ENCODE measurements at places on chromosomes 2 and 18.
A peak's percentile ranks its signal among the peaks of the same experiment; 100 is the strongest.

DNA sequence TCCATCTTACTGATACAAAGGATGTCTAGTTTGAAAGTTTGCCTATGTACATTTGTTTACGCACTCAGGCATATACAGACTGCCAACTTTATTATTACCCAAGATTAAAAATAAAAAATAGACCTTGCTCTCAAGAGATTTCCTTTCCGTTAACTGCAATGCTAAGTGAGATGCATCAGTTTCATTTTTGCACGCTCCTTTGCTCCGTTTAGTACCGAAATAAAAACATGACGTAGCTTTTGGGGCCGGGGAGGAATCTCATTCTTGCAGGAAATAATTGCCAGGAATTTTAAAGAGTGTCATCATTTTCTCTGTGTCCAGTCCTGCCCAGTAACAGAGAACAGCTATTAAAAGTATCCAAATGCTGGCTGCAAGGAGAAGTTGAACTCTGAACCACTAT lies 169.5 kb downstream of the SLC8A1 start:
- no peak for DNase-seq

DNA sequence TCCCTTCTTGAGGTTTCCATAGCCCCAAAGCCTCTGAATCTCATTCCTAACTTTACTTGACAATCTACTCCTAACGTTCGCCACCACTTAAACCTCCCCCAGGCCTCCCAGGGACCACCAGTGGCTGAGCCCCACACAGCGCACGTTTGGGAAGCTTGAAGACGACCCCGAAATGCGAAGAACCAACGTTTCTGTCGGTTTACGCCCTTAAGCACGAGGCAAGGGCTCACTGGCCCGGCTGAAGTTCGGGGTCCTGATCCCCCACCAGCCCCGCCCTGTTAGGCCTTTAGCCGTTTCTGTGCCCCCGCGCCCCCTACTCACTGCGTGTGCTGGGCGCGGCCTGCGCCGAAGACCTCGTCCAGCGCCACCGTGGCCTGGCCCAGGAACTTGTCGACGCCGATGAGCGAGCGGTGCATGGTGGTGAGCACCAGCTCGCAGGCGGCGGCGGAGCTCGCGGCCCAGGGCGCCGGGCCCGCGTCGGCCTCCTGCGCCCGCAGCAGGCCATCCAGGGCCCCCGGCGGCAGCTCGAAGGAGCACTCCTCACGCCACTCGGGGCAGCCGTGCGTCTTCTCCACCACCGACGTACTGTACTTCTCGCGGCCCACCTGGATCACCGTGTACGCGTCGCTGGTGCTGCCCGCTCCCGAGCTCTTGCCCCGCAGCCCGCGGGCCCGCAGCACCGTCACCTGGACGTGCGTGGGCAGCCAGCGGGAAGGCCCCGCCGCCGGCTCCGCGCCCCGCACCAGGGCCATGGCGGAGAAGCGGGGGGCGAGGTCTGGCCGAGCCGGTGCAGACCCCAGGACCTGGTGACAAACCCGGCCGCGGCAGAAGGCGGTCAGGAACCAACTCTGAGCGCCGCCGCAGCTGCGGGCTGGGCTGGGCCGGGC lies 479 bp downstream of the RAB11FIP5 start:
- peak; percentile 45 for DNase-seq

- DNase-seq = no peak
Observed at GRCh38 chr2:54546518-54546917, 90.4 kb downstream of the SPTBN1 start.

GRCh38 chr18:417495-417894 lies 83.0 kb downstream of the COLEC12 start:
- DNase-seq = no peak

- DNase-seq = no peak
Observed at GRCh38 chr2:139424101-139424500, 643.9 kb upstream of the NXPH2 start.

DNA sequence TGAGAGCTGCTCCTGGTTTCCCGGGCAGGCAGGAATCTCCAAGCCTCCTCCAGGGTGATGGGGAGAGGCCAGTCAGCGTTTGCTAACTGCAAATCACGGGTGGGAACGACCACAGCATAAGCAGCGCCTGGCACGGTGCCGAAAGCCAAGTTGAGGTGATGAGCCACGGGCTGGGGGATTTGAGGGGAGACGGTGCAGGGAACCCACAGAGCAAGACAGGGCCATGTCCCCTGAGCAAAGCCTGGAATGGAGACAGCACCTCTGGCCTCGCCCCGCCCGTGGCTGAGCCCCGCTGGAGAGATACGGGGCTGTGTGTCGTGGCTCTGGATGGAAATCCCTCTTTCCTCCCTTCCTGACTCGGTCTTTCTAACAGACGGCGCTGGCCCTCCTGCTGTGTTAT lies 31.5 kb upstream of the TMEM18 start:
- DNase-seq = no peak

GRCh38 chr18:77481541-77481940 lies 231.9 kb downstream of the GALR1 start:
- DNase-seq = no peak

DNA sequence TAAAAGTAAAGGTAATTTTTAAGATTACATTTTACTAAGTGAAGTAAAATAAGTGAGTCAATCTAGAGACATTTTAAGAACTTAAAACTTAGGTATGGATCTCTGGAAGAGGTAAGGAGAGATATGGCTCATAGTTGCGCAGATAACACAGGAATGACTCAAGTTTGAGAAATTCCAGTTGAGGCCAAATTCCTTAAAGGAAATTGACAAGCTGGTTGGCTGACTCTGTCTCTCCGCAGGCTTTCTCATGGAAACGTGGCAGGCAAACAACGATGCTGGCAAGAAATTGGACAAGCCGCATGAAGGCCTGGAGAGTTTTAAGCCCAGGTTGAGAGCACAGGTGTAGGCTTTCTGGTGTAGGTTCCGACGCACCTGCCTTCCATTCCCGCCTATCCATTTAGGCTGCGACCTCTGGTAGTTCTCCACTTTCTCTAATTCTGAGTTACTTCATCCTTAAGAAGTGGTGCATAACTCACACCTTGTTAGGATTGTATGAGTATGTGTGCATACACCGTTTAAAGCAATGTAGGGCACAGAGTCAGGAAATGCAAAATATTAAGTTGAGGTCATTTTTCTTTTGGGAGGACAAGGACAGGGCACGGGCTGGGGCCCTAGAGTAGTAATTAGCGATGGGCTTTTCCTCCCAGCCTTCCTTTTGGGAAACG lies 589 bp upstream of the DAW1 start:
- peak; percentile 58 for DNase-seq

GRCh38 chr2:241286348-241287090 lies 29.0 kb downstream of the HDLBP start:
- DNase-seq = no peak

DNA sequence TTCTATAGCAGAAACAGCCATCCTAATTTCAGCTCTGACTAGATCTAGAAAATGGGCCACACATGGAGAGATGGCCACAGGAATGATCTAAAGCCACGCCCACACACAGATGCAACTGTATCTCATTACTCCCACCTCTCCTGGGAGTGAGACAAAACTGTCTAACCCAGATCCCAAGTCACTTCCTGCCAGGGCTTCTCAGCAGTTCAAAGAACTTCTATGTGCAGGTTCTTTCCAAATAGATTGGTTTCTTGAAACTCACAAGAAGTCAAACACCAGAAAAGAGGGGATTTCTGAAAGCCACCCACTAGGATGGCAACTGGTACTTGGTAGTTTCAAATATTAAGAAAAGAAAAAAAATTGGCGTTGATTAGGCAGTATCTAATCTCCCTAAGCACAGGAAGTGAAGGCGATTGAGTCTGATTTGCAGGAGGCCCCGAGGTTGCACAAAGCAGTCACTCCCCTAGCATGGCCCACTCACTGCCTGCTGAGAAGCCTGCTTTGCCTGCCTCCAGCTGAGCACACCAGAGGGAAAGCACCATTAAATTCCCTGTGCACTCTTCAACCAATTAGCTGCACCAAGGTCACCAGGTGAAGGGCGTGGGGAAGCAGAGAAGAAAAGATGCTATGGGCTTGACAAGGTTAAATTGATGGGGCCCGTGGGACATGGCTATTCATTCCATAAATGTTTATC lies 51.1 kb downstream of the PAPOLG start:
- DNase-seq = peak; percentile 23

- no peak for DNase-seq
Observed at GRCh38 chr18:61602836-61603235, 269.6 kb downstream of the CDH20 start.

DNA sequence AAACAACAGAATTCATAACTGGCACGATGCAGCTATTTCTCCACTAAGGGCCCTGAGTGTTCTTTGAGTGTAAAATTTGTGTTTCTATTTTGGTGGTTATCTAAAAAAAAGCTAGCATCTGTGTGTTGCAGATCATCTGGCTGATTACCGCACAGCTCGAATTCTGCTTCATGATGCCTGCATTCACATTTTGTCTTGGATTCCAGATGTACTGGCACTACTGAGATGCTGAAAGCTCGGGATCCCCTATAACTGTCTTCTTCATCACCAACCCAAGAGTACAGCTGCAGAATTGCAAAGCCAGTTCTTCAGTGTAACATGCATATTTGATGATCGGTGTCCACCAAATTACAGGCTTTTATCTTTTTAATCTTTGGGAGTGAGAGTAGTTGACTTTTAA lies 51.6 kb upstream of the ZNF532 start:
- no peak for DNase-seq

DNA sequence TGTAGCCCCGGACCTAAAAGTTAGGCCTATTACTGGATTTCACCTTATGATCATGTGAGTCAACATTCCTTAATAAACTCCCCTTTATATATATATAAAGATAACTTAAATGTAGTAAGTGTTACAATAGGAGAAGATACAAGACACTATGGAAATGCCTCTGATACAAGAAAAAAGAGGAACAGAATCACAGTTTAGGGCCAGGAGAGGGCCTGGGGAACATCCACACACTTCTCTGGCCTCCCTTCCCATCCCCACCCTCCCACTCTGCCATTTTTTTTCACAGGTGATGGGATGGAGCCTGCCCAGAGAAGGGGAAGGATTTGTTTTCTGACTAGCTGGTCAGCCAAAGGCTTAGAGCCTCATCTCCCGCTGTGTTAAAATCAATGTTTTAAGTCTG lies 6.4 kb downstream of the CDC42EP3 start:
- no peak for DNase-seq

DNA sequence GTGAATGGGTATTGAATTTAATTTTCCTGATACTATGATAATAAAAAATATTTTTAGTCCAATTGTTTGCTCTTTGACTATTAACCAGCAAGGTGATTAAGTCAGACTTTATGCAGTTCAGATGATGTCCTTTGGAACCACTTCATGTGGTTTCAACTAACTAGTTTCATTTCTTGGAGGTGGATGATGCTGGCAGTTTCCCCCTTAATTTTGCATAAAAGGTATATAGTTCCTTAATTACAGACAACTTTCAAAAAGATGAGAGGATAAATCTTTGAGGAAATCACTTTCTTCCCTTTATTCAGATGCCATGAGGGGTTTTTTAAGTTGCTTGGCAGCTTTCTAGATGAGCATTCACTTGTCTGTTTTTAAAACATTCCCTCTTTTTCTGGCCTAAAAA lies 223.1 kb downstream of the PHLPP1 start:
- DNase-seq = no peak

GRCh38 chr2:106192752-106193689 lies 1.1 kb downstream of the UXS1 start:
- peak; percentile 49 for DNase-seq

DNA sequence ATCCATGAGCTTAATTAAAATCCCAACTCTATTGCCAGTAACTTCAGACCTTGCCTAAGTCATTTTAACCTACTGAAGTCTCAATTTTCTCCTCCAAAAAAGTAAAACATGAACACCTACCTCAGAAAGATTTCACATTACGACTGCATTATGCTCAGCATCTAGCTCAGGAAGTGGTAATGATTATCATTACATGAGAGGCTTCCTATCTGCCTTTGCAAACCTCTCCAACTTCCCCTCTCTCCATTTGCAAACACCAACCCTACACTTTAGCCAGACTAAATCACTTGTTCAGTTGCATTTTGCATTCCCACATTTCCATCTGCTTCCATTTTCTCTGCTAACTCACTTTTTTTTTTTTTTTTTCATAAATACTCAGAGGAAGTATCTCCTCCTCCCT lies 6.8 kb downstream of the SLC38A11 start:
- DNase-seq = no peak

DNA sequence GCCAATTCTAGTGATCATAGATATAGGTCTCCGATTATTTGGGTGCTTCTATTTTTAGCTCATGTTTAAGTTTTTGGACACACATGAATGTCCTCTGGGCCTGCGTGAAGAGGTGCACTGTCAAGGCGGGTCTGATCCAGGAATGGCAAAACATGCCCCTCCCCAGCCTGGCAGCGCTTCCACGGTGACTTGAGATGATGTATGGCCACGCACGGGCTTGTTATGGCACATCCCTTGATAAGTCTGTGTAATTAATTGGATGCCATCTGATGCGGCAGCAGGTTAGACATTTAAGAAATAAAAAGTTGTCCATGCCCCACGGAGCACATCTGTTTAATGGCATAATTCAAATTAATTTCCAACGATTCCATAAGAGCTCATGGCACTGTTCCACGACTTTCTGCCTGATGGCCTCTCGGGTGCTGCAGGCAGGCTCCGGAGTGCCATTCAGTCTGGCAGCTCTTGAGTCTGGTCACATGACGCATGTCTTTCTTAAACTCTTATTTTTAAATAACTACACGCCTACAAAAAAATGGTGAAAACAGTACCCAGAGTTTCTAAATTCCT lies 151.4 kb downstream of the ACKR3 start:
- no peak for DNase-seq

DNA sequence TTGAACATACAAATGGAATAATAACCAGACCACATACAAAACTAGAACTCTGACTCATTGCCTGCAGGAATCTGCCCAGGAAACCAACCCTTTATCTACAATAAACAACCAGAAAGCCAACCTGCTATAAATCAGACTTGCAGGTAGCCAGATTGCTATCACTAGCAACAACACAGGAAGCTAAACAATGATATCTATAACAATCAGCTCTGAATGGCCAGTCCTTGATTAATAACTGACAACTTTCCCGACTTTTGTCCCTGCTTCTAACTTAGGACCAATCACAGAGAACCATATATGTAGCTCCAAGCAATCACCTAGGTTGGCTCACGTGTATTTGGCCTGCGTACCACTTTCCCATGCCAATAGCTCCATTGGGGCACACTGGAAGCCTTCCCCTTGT lies 470.8 kb downstream of the RIT2 start:
- DNase-seq = no peak

Data from MG63 (cell line).